RPMI7951 (cell line): ENCODE measurements at places on chromosomes 7 and 10. TPM values are rescaled to one million over a fixed set of nuclear protein-coding genes. Genes with fewer than 3 reads are reported as not detected.
A peak's percentile ranks its signal among the peaks of the same experiment; 100 is the strongest.

- no peak for DNase-seq
Observed at GRCh38 chr10:59138052-59138451, 38.4 kb upstream of the PHYHIPL start.

DNA sequence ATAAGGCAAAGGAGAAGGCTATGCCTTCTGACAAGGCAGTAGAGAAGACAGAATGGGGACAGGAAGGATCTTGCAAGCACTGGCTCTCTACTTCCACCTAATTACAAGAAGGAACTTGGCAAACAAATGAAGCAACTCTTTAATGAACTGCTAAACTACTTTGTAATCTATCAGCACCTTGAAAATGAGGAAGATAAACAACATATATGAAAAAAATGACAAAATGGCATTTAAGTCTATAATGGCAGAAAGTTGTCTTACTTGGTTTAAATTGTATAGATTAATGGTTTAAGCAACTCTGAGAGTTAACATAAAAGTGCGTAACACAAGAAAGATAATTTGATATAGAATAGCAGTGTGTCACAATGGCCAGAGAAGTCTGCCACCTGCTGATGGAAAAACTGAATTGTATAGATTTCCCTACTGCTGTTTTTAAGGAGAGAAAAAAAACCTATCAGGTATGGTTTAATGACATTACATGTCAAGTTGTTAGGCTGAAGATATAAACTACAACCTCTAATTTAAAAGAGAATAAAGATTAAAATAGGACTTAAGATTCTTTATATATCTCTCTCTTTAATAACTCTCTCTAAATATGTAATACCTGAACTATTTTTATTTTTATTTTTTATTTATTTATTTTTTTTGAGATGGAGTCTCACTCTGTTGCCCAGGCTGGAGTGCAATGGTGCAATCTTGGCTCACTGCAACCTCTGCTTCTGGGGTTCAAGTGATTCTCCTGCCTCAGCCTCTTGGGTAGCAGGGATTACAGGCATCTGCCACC, 11.8 kb downstream of the NT5C3A start:
- peak; percentile 55 for DNase-seq

GRCh38 chr10:6301488-6302075, 98.8 kb downstream of the PFKFB3 start:
- no peak for DNase-seq

Gene ITPRID1
- total RNA-seq: not detected in 2 replicates

Gene PBLD
- total RNA-seq: 1.4 and 2.5 TPM in 2 replicates
